ENCODE measurements at places on chromosomes 12 and 14. TPM values are rescaled to one million over a fixed set of nuclear protein-coding genes. Genes with fewer than 3 reads are reported as not detected.

The SRGAP1 gene
- 19.7 TPM for total RNA-seq

DNA sequence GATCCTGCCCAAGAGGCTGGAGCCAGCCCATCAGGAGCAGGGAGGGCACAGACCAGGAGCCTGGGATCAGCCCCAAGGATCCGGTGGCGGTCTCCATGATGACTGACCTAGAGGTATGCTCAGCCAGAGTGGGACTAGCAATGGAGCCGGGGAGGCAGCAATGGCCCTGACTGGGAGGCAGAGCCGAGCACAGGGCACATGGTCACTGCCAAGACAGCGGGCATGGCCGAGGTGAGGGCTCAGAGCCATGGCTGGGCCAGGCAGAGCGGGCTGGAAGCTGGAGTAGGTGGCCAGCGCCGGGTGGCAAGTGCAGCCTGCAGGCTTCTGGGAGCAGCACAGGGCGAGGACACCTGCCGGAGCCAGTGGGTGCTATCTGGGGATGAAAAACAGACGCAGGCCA lies 259.3 kb downstream of the BCL11B start:
- no peaks in the 10 kb centered on the region for H3K27me3 ChIP-seq
- no peak for DNase-seq
- no peak overlapping the region for H3K27ac ChIP-seq
- no peaks in the 10 kb centered on the region for H3K36me3 ChIP-seq
- H3K4me1 ChIP-seq: no peaks in the 10 kb centered on the region

- no peak for DNase-seq
- H3K36me3 ChIP-seq: no peaks in the 10 kb centered on the region
- H3K4me1 ChIP-seq: no peaks in the 10 kb centered on the region
- H3K4me3 ChIP-seq: no peak overlapping the region
- H3K27ac ChIP-seq: no peak overlapping the region
- no peaks in the 10 kb centered on the region for H3K27me3 ChIP-seq
Observed at GRCh38 chr12:85244561-85244960, 35.5 kb upstream of the ALX1 start.

GRCh38 chr12:99332936-99333591 lies 314.5 kb upstream of the GARIN6 start:
- no peak overlapping the region for H3K27ac ChIP-seq
- H3K4me3 ChIP-seq: no peak overlapping the region
- no peaks in the 10 kb centered on the region for H3K36me3 ChIP-seq
- DNase-seq: no peak

GRCh38 chr14:30874120-30874998 lies at the start of gene COCH:
Gene COCH (plus strand): TSS chr14:30874559. CDS start chr14:30874939, 380 bp downstream.
- no peak within 1 kb of the TSS for H3K27ac ChIP-seq
- peaks cover 17% of the 10 kb centered on the region for H3K4me1 ChIP-seq
- peaks cover 61% of the 10 kb centered on the region for H3K27me3 ChIP-seq
- DNase-seq: peak; percentile 54
- no peaks in the 10 kb centered on the region for H3K36me3 ChIP-seq
- H3K4me3 ChIP-seq: peak within 1 kb of the TSS; percentile 83

The AGAP2 gene
- 2.2 TPM for total RNA-seq

DNA sequence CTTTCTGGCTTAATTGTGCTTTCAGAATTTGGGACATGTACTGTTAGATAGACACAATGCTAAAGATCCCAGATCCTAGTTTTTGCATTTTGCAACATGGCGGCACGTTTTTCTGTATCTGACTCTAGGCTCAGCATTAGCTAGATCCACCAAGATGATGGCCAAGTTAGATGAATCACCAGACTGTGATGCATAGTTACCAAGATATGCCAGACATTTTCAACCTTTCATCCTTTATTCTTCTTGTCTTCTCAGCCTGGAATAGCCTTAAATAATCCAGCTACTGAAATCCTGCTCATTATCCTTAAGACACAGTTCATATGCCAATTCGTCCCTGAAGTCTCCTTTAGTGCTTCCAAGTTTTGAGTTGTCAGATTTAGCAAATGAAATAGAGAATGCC lies 144.9 kb upstream of the CRY1 start:
- H3K4me3 ChIP-seq: no peak overlapping the region
- H3K27ac ChIP-seq: no peak overlapping the region
- H3K4me1 ChIP-seq: no peaks in the 10 kb centered on the region
- no peak for DNase-seq
- H3K36me3 ChIP-seq: no peaks in the 10 kb centered on the region

DNA sequence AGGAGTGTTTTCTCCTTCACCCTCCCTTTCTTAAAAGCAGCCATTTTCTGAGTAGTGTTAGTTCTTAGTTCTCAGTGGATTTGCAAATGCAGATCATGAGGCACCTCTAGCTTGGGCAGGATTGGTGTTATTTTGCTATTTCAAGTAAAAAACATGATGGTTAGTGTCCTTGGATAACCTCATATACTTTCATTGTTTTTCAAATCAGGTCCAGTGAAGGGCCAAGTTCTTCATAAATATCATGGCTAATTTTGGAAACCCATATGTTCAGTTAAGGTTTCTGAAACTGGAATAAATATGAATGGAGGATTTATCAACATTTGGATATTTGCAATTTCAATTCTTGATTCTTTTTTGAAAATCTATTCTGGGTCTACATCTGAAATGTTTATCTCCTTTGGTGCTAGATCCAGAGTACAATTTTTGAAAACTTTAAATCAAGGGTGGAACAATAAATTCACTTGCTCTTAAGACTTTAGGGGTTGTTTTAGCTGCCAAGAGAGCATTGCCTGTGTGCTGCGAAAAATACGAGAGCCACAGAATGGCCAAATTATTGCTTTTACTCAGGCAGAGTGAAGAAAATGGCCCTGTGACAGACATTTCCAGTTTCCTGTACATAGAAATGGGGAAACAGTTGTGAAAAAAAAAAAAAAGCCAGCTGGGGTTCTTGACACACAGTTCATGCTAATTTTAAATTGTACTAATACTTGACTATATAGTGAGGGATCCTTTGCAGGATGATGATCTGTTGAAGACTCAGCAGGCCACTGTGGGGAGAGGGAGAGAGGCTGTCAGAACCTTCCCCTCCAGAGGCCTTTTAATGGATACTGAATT lies 104.6 kb downstream of the BICD1 start:
- DNase-seq: no peak
- H3K27ac ChIP-seq: no peak overlapping the region
- H3K4me1 ChIP-seq: no peaks in the 10 kb centered on the region
- no peaks in the 10 kb centered on the region for H3K27me3 ChIP-seq
- no peaks in the 10 kb centered on the region for H3K36me3 ChIP-seq

DNA sequence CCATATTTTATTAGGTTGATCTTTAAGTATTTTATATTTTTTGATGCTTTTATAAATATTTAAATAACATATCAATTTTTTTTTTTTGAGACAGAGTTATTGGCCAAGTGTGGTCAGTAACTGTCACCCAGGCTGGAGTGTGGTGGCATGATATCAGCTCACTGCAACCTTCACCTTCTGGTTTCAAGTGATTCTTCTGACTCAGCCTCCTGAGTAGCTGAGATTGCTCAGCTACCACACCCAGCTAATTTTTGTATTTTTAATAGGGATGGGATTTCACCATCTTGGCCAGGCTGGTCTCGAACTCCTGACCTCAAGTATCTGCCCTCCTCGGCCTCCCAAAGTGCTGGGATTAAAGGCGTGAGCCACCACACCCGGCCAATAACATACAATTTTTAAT lies 71.1 kb downstream of the FUT8 start:
- no peaks in the 10 kb centered on the region for H3K36me3 ChIP-seq
- H3K4me1 ChIP-seq: no peaks in the 10 kb centered on the region

DNA sequence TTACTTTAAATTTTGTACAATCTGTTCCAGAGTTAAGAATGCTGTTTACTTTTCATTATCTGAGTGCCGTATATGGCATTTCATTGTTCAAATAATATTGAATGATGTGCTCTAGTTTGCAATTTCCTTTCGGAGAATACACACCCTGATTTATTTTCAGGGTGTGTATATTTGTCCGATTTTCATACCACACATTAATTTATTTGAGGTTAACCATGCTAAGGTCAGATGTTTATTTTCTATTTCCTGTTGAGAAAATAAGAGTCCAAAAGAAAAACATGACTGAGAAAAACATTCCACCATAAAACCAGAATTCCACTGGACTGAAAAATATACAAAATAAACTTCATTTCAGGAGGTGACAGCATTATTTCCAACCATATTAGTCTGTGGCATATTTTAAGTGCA lies 64.2 kb upstream of the OVCH1 start:
- no peaks in the 10 kb centered on the region for H3K27me3 ChIP-seq
- no peak for DNase-seq
- no peaks in the 10 kb centered on the region for H3K36me3 ChIP-seq
- H3K4me3 ChIP-seq: no peak overlapping the region
- H3K27ac ChIP-seq: peak overlapping the region; percentile 49

DNA sequence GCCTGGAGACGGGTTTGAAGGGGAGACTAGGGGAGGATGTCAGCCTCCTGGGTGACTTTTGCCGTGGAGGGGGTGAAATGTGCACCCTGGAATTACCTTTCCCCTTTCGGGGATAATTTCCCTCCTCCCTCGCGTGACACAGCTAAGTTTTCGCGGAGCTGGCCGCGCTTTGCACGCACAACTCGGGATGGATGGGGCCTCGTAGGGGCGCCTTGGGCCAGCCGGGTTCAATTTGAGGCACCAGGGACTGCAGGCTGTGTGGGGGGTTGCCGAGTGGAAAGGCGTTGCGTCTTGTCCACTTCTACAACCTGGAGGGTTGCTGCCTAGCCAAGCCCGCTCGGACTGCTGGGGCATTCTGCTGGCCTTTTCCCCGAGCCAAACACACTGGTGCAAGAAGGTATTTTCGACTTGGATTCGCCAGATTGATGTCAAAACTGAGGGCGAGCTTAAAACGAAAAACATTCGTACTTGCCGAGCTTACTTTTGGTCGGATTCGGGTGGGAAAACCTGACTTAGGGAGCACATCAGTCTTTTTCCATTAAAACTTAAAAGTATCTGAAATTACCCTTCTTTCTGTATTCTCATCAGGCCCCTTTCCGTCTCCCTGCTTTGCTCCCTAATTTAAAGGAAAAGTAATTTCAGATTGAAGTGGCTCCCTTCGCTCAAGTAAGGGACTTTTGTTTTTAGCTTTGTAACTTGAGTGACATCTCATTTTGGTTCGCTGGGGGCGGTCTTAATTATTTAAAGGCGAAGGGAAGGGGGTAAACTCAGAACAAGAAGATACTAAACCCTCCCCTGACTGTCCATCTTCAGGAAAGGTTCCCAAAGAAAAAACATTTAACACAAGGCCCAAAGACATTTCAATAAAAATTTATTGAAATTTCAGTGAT lies 14.3 kb downstream of the TBX3 start:
- no peak for DNase-seq
- H3K36me3 ChIP-seq: no peaks in the 10 kb centered on the region
- peak overlapping the region; percentile 65 for H3K27ac ChIP-seq

DNA sequence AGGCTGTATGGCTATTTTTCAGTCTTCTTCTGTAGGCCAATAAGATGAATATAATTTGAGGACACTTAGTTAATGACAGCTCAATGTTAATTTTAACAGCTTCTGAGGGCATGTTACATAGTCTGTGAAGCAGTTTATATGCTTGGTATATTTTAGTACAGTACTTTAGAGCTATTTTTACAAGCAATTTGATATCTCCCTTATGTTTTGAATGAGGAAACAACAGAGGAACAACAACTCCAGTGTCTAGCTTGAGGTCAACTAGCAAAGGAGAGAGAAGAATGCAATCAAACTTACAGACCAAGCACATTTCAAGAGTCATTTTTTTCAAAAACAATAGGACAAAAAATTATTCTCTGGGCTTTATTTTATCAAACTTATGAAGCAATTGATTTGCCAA lies 469.1 kb upstream of the DCN start:
- no peaks in the 10 kb centered on the region for H3K4me1 ChIP-seq
- no peak for DNase-seq
- no peak overlapping the region for H3K27ac ChIP-seq
- H3K4me3 ChIP-seq: no peak overlapping the region
- no peaks in the 10 kb centered on the region for H3K27me3 ChIP-seq
- H3K36me3 ChIP-seq: no peaks in the 10 kb centered on the region

DNA sequence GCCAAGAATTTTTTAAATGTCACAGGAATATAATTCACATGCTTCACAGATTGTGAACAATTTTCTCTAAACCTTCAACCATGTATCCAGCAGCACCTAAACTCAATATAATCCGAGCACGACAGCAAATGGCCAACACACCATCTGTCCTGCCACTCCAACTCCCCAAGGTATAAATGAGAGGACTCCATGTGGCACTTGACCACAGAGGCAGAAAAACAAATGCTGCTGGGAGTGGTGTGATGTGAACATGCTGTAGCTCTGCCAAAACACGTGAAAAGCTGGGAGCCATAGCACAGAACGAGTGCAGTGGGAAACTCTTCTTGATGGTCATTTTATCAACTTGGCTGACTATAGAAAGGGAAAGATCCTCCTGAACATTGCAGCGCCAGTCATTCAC lies 70.9 kb downstream of the LLPH start:
- H3K27ac ChIP-seq: no peak overlapping the region
- no peaks in the 10 kb centered on the region for H3K4me1 ChIP-seq
- DNase-seq: no peak
- no peak overlapping the region for H3K4me3 ChIP-seq
